Fibroblast of skin of abdomen (primary cell): ENCODE measurements at places on chromosomes 3 and 15.

GRCh38 chr15:85312486-85312885, 67.9 kb upstream of the AKAP13 start:
- peak; percentile 36 for DNase-seq

- DNase-seq, result no peak
These were observed 8.0 kb downstream of the SLC6A1 start for GRCh38 chr3:11000528-11000927.

DNA sequence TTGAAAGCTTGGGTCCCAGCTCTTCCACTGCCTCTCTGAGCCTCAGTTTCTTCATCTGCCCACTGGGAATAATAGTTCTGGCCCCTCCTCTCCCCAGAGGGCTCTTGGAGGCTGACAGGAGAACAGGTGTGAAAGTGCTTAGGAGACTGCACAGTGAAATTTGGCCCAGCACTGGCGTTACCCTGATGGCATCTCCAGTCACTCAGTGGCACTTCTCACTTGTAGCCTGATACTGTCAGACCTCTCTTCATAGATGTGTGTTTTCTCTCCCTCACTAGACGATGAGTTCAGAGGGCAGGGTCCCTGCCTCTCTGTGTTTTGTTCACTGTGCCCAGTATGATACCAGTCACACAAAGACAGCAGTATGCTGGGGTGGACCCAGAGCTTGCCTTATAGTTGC, 22.2 kb upstream of the IGDCC3 start:
- DNase-seq, result no peak

GRCh38 chr3:196440041-196440537, 7.9 kb upstream of the UBXN7 start:
- peak; percentile 87 for DNase-seq

GRCh38 chr15:70833861-70834765, 19.8 kb downstream of the LARP6 start:
- peak; percentile 83 for DNase-seq

DNA sequence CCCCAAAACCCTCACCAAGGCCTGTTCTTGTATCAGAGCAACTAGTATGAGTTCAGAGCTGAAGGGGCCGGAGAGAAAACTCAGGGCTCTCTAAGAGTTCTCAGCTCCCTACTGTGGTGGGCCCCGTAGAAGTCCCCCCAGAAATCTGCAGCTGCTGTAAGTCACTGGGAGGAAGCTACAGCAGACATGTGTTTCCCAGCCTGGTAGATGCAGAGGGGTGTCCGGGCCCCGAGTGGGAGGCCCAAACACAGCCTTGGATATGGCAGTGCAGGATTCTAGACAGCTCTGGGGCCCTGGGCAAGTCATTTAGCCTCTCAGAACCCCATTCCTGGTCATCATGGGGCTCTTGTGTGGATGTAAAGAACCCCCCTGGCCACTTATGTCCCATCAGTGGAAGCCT, 39.2 kb upstream of the CSPG4 start:
- DNase-seq, result no peak

- no peak for DNase-seq
These were observed 22.3 kb downstream of the STIMATE start for GRCh38 chr3:52874864-52875587.

DNA sequence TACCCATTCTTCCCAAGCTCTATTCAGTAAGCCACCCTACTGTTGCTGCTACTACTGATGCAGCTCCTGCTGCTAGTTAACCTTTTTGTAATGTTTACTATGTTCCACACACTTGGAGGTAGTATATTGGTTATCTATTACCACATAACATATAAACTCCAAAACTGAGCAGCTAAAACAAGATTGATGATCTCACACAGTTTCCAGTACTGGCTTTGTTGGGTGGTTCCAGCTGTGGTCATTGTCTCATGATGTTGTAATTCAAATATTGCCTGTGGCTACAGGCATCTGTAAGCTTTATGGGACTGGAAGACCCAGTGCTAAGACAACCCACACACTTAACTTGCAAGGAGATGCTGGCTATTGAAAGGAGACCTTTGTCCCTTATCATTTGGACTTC, 556.2 kb upstream of the SUCLG2 start:
- no peak for DNase-seq

- DNase-seq, result no peak
These were observed 101.9 kb upstream of the KCNMB2 start for GRCh38 chr3:178434206-178434805.
